ENCODE measurements at places on chromosomes 7 and 10. TPM values are rescaled to one million over a fixed set of nuclear protein-coding genes. Genes with fewer than 3 reads are reported as not detected.

The AGR2 gene
- total RNA-seq: not detected

The CC2D2B gene
- total RNA-seq: not detected

The C10orf53 gene
- not detected for total RNA-seq

The BUD31 gene
- total RNA-seq: 186 TPM

DNA sequence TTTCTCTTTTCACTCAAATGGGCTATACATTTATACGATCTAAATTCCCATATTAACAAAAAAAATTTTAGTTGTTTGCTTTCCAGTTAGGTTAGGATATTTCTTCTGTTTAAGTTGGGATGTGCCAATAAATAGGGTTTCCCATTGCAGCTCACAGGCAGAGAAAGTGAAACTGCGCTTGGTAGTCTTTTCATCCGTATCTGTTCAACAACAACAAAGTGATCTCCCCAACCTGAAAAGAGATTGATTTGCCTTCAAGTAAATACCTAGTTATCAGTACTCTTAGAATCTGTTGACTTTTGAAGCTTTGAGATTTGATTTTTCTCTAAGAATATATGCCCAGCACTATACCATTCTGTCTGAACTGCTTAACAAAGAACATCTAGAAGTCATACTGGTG lies 143.4 kb downstream of the DYNC1I1 start:
- DNase-seq: no peak

- DNase-seq: no peak
Measured at GRCh38 chr7:110281362-110281761, 809.6 kb upstream of the LRRN3 start.

DNA sequence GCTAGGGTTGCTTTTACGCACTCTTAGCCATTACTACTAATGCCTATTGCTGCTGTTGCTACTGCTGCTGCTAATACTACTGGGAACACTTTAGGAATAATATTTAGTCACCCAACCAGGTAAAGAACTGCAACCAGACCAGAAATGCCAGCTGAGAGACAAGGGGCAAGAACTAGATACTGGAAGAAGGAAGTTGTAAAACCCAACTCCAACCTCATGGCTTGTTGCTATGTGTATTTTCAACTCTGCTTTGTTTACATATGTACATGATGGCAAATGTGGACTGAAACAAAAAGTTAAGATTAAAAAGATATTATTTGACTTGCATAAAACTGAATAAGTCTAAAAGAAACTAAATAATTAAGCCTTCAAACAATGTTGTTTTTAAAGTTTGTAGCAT lies 177.7 kb downstream of the GNAT3 start:
- no peak for DNase-seq

DNA sequence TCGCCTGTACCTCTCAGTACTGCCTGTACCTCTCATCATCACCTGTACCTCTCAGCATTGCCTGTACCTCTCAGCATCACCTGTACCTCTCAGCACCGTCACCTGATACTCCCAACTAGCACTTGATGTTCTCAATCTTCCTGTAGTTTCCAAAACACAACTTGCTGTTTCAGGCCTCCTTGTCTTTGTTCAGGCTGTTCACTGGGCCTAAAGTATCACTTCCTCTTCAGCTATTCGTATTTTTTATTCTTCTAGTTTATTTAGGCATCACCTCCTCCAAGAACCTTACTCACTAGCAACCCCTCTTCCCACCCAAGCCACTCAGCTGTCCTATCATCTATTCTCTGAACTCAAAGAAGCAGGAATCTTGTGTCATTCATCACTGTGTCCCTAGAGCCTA lies 24.1 kb downstream of the OR6B1 start:
- no peak for DNase-seq

DNA sequence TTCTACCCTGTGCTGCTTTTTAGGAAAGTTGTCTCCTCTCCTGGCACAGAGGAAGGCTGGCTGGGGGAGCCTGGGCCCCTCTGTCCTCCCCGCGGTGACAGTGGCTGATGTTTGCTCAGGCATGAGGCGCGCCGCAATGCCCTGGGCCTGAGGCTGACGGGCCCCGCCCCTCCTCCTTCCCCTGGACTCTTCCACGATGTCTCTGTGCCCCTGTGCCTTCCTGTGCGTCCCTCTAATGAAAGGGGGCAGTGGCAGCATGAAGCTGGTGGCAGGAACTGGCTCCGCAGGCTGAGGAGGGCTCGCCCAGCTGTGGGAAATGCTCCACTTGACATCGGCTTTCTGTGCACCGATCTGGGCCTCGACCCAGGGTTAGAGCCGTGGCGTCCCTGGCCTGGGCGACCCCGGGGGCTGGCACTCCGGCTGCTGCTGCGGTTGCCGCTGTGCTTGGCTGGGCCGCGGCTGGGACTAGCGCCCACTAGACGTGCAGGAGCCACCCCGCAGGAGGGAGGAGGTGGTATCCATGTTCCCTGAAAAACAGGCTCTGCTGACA lies 67.9 kb downstream of the ZNF680 start:
- DNase-seq: no peak

DNA sequence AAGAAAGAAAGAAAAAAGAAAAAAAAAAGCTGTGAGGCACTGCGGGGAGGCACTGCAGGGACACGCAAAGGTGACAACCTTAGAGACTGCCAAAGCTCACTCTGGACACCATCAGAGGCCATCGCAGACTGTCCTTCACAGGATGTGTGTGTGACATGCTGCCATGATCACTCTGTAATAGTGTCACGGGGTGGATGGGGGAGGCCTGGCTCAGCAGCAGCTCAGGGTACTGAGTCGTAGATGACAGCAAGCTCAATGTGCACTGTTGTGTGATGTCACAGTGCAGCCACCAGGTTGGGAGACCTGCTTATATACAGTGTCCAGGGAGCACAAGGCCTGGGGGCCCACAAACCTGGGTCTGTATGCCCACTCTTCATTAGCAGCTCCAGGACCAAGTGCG lies 83.3 kb downstream of the SLIT1 start:
- no peak for DNase-seq

DNA sequence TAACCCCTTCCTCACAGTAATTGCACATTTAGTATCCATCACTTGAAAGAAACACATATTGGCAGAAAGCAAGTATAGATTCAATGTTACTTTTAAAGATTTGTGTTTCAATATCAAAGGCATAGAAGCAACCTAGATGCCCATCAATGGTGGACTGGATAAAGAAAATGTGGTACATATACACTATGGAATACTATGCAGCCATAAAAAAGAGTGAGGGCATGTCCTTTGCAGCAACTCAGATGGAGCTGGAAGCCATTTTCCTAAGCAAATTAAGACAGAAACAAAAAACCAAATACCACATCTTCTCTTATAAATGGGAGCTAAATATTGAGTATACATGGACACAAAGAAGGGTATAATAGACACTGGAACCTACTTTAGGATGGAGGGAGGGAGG lies 3.6 kb downstream of the OR6V1 start:
- no peak for DNase-seq

DNA sequence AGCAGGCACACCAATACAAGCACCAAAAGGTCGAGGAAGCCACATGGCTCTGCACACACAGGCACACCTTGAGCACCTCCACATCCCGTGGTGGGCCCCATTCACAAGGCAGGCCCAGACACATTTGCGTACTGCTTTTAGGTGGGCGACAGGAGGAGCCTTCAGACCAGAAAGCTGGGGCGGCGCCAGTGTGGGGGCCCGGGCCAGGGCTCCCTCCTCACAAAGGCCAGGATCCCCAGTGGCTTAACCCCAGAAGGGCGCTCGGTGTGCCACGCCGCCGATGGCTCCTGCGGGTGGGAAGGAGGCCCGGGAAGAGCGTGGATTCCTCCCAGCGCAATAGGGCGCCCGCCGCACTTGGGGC lies 2.8 kb upstream of the SMARCD3 start:
- no peak for DNase-seq

- peak; percentile 85 for DNase-seq
Measured at GRCh38 chr7:34155220-34155908, 250.0 kb downstream of the BMPER start.

- no peak for DNase-seq
Measured at GRCh38 chr7:25726170-25726780, 425.7 kb upstream of the NFE2L3 start.

Data from H4 (cell line).